ENCODE measurements at places on chromosomes 6 and 20. TPM values are rescaled to one million over a fixed set of nuclear protein-coding genes. Genes with fewer than 3 reads are reported as not detected.

GRCh38 chr6:152244998-152245630, 392.0 kb downstream of the SYNE1 start:
- DNase-seq: no peak

DNA sequence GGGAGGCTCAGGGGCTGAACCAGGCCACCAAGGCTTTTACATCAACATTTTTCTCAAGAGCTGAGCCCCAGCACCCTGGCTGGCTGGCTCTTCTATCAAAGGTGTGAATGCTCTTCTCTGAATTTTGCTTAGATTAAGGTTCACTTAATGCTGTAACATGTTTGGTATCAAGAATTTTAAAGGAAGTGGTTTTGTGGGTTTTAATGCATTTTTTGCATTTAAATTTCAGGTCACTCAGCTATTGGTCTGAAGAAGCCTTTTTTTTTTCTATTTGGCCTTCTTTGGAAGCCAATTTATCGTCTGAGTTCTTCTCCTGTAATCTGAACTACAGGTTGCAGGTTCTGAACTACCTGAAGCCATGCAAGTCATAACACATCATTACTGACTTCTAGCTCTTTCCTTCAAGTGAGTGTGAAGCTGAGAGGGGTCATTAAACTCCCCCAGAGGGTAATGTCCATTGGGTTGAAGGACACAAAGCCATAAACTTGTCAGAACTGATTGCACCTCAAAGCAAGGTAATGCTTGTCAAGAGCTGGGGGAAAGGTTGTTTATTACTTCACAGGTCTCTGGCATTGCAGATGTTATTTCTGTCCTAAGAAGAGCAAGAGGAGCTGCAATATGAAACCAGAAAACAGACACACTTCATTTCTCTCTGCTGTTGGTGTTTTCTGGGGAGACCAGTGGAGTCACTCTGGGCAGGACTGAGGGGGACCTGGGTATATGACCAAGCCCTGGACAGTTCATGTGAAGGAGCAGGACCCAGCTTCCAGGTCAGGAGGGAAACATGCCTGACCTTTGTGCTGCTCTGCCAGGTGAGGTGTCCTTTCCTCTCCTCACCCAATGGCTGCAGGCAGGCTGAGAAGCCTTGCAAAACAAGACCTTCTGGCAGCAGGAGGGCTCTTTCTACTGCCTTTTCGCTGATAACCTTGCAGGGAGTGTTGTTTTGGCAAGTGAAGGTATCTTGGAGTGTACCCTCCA, 26.1 kb upstream of the NEDD9 start:
- DNase-seq: no peak

- DNase-seq: no peak
Measured at GRCh38 chr6:150142097-150142669, 661 bp upstream of the PPP1R14C start.

GRCh38 chr20:63125838-63126601, 89.9 kb downstream of the YTHDF1 start:
- DNase-seq: no peak

- DNase-seq: no peak
Measured at GRCh38 chr6:57019434-57019833, 27.1 kb upstream of the KIAA1586 start.

GRCh38 chr6:41045664-41046063, 3.4 kb downstream of the TSPO2 start:
- DNase-seq: no peak

GRCh38 chr6:94341173-94341572, 921.8 kb upstream of the EPHA7 start:
- DNase-seq: no peak

DNA sequence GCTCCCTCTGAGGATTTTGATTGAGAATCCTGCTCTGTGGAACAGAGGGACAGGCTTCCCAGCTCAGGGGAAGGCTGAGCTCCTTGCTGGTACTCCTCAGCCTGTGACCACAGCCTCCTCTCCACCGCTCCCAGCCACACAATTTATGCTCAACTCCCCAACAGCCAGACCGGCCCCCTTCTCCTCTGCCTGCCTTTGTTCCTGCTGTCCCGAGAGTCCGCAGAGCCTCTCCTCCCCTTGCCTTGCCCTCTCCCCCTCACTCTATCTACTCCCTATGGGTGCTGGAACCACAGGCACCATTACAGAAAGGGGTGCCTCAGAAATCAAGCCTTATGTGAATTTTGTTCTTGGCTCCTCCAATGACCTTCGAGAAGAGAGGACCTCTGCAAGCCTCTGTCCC, 15.9 kb downstream of the MAP1LC3A start:
- no peak for DNase-seq

The TXLNB gene
- 0.88 TPM for polyA plus RNA-seq

The NEURL2 gene
- polyA plus RNA-seq: 1.1 TPM
